ENCODE measurements at places on chromosomes 12 and 14. TPM values are rescaled to one million over a fixed set of nuclear protein-coding genes. Genes with fewer than 3 reads are reported as not detected.

DNA sequence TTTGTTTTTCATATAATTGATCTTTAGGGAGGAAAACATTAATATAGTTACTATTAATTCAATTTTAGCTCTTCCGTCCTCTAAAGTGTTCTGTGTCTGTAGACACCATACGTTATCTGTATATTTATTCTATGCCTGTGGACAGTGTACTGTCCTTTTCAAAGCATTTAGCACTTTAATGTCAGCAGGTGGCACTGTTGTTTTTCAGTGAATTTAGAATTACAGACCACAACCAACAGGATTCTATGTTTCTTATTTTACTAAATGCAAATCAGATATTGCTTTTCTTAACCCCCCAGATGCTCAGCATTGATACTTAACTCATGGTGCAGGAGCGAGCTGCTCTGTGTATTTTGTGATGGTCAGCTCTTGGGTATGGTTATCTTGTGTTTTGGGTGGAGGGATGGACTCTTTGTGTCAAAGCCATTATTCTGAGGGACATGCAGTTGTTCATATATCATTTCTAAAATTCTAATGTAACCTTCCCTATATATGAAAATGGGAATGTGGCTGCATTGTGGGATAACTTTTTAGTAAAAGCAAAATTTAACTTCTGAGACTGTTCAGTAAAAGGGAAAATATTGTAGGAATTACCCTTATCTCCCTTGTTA lies 65.2 kb downstream of the PAPOLA start:
- DNase-seq, result peak; percentile 74

The FBXO33 gene
- total RNA-seq, result 17.2 TPM

The TAS2R9 gene
- not detected for total RNA-seq

DNA sequence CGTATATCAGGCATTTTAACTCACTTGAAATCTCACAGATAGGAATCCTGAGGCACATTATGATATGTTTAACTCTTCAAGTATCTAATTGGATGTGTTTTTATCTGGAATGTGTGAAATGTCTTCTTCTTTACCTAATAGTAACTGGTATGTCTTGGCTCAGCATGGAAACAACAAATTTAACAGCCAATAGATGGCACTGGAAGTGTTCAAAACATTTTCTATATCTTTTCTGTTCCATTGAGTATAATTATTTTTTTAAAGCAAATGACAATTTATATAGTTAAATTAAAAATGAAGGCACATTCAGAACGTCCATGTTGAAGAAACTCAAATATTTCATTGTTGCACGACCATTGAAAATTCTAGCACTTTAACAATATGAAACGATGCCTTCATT lies 164.6 kb upstream of the SLC16A7 start:
- DNase-seq, result peak; percentile 6

- peak; percentile 33 for DNase-seq
These were observed 1.4 kb downstream of the ATF1 start for GRCh38 chr12:50765095-50765911.

The RGS6 gene
- total RNA-seq, result 5.4 TPM

GRCh38 chr12:113186033-113186365 lies 478 bp downstream of the RITA1 start:
- peak; percentile 44 for DNase-seq

The ABCD2 gene
- total RNA-seq, result 0.74 TPM

- DNase-seq, result no peak
These were observed 8.5 kb upstream of the AMIGO2 start for GRCh38 chr12:47088021-47088944.

- DNase-seq, result peak; percentile 61
These were observed 192.8 kb upstream of the AMIGO2 start for GRCh38 chr12:47272412-47273190.

GRCh38 chr14:48738186-48738925 lies 847.8 kb downstream of the RPS29 start:
- no peak for DNase-seq

DNA sequence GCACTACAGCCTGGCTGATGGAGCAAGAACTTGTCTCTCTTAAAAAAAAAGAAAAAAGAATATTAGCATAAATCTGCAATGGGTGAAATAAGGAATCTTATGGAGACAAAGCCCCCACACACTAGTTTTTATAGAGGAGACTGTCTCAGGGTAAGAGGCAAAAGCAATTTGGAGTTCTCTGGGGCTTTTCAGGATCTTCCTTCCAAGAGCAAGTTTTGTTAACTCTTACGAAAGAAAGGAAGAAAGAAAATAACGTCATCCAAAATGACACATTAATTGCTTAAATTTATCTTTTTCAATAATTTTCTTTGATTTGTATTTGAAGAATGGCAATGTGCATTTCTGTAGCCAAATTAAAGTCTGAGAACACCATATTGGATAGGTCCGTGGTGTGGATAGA lies 3.8 kb downstream of the PDE6H start:
- no peak for DNase-seq

The MMP17 gene
- 1.7 TPM for total RNA-seq

- DNase-seq, result peak; percentile 96
These were observed 325.1 kb downstream of the BCL11B start for GRCh38 chr14:98946940-98947339.

DNA sequence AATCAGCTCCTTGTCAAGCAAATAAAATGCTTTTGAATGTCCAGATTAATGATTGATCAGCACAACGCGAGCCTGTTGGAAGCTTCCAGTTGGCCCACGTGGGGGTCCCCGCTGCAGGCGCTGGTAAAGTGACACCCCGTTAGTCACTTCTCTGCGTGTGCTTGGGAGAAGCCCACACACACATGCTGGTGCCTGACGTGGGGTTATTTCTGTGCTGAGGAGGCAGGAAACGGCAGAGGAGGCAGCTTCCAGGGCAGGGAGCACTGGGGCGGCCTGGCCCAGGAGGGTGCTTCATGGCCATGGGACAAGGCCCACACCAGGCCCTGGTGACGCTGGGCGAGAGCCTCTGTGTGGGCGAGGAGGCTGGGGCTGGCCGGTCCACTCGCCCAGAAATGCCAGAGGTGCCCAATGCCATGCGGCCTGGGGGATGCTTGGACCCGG lies 101.5 kb downstream of the KIF26A start:
- peak; percentile 53 for DNase-seq

The CCDC175 gene
- 0.34 TPM for total RNA-seq

The CCNT1 gene
- 41.1 TPM for total RNA-seq

- peak; percentile 90 for DNase-seq
These were observed at the start of gene ATL1 for GRCh38 chr14:50559990-50560930. ATL1 (plus strand) TSS chr14:50560145; CDS start chr14:50560266, 121 bp downstream.

The FAM90A1 gene
- 0.14 TPM for total RNA-seq

DNA sequence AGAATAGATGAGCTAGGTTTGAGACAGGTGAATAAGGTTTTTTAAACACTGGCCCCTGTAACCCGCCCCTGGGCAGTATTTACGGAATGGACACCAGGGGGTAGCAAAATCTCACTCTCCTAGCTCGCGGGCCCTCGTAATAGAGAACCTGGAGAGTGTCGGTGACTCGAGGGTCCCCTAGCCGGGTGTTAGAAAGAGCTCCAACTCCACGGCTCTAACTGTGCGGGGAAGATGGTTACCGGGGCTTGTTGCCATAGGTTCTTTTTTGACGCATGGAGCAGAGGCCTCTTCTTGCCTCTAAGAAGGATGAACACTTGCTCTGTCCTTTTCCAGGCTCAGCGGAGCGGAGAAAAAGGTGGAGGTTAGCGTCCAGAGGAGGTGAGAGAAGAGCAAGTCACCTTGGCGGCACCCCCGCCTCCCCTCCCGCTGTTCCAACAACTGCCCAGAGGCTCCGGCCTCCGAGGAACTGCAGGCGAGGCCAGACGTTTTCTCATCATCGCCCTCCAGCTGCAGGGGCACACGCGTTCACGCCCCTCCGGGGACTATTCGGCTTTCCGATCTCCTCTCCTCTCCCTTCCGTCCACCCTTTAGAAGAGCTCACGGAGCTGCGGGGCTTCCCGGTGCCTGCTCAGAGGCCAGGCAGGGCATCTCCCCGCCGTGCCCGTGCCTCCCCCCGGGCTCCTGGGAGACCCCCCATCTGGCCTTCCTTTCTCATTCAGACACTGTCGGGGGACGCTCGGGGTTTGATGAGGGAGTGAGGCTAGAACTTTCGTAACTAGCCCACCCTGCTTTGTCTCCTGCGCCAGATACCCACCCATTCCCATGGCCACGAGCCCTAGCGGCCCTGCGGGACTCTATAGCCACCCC lies 1.4 kb upstream of the ARHGEF40 start:
- DNase-seq, result peak; percentile 85

DNA sequence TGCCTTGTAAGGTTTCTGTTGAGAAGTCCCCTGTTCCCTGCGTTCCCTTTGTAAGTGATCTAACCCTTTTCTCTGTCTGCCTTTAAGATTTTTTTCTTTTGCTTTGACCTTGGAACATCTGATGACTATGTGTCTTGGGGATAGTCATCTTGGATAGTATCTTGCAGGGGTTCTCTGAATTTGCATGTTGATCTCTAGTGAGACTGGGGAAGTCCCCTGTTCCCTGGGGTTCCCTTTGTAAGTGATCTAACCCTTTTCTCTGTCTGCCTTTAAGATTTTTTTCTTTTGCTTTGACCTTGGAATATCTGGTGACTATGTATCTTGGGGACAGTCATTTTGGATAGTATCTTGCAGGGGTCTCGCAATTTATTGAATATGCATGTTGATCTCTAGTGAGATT lies 38.2 kb upstream of the TMX1 start:
- no peak for DNase-seq

DNA sequence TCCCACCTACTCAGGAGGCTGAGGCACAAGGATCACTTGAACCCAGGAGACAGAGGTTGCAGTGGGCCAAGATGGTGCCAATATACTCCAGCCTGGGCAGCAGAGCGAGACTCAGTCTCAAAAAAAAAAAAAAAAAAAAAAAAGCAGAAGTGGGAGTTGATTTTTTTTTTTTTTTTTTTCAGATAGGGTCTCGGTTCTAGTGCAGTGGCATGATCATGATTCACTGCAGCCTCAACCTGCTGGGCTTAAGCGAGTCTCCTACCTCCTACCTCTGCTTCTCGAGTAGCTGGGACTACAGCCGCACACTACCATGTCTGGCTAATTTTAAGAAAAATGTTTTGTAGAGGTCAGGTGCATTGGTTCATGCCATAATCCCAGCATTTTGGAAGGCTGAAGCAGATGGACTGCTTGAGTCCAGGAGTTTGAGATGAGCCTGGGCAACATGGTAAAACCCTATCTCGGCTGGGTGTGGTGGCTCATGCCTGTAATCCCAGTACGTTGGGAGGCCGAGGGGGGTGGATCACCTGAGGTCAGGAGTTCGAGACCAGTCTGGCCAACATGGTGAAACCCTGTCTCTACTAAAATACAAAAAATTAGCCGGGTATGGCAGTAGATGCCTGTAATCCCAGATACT lies 16.3 kb upstream of the HSP90AA1 start:
- no peak for DNase-seq

The DAO gene
- total RNA-seq, result not detected

DNA sequence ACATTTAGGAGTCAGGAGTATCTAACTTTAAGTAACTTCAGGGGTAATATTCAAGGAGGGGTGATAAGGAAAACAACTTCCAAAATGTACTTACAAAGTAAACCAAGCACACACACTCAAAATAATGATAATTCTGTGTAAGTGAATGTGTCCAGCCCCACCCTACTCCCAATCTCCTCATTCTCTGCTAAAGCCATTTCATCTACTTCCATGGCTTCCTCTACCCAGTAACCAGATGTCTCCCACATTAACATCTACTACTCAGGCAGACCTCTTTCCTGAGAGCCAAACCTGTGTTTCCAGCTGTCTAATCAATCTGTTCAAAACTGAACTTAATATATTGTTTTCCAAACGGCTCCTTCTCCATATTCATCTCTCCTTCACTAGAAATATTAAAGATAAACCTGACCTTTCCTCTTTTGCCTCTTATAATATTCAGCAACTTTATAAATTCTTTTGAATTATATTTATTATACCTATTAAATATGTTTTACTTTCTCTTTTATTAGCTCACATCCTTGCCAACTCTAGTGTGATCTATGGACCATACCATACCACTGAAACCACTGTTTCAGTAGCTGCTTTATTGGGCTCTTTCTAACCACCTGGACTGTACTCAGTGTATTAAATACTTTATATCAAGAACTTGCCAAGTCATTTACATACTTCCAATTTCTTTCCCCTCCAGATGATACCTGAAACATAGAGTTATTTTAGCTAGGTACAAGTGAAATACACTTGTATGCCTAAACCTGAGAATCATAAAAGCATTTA lies 170.7 kb downstream of the PPFIA2 start:
- no peak for DNase-seq

The AICDA gene
- 0.46 TPM for total RNA-seq

The RFX4 gene
- total RNA-seq, result not detected

DNA sequence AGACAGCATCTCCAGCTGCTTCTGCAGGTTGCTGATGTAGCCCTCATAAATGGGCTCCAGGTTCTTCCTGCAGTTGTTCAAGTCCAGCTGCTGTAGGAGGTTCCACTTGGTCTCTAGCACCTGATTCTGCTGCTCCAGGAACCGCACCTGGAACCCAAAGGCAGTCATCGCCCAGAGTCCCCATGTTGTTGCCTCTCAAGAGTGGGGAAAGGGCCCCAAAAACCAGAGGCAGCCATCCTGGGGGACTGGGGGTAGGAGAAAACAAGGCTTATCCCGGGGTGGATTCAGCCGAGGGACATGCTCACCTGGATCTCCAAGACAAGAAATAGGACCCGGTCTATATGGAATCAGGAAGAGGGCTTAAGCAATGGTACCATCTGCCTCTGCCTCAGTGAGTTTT lies 2.3 kb downstream of the KRT72 start:
- DNase-seq, result peak; percentile 5

DNA sequence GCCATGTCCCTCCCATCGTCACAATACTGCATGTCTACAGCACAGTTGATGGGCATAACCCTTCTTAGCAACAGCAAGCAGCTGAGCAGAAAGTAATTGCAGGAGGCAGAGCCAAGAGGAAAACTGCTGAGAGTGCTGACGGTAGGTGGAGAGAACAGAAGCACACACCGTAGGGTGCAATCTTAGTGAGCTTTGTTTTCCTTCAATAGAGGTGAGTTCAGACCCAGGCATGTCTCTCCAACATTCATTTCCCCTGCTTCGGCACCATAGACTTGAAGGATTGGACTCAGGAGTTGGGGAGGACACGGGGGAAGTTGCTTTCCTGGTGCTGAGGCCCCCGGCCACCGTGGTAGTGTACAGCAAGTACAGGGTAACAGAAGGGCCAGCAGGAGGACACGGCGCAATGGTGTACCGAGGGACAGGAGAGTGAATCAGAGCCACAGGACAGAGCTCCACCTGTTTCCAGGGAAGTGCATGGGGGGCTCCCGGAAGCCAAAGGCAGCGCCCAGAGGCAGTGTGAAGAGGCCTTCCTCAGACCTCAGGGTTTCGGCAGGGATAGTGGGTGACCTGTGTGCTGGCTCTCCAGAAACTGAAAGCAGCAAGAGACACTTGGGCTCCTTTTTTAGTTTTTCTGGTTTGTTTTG lies 36.3 kb upstream of the SINHCAF start:
- DNase-seq, result no peak

GRCh38 chr12:3753544-3754284 lies 805 bp upstream of the CRACR2A start:
- DNase-seq, result peak; percentile 65

All from lung (tissue), 17 donors.